A549 treated with CORT108297 at 1 μM for 4 hours (cell line): ENCODE measurements at places on chromosomes 4 and X. TPM values are rescaled to one million over a fixed set of nuclear protein-coding genes. Genes with fewer than 3 reads are reported as not detected.

Gene RASL11B
- total RNA-seq: 0.05 to 0.20 TPM (median 0.07 TPM) in 5 replicates

Gene SPANXB1
- total RNA-seq: 2.0 to 3.0 TPM (median 3.0 TPM) in 5 replicates

Gene GIMD1
- not detected in 5 replicates for total RNA-seq

Gene CCKAR
- not detected in 5 replicates for total RNA-seq

Gene PNMA3
- 0.15 to 0.23 TPM (median 0.19 TPM) in 5 replicates for total RNA-seq

Gene NLRP2B
- not detected in 5 replicates for total RNA-seq
